Heart left ventricle (tissue), 16 donors: ENCODE measurements at places on chromosomes 16 and 17. TPM values are rescaled to one million over a fixed set of nuclear protein-coding genes. Genes with fewer than 3 reads are reported as not detected.

DNA sequence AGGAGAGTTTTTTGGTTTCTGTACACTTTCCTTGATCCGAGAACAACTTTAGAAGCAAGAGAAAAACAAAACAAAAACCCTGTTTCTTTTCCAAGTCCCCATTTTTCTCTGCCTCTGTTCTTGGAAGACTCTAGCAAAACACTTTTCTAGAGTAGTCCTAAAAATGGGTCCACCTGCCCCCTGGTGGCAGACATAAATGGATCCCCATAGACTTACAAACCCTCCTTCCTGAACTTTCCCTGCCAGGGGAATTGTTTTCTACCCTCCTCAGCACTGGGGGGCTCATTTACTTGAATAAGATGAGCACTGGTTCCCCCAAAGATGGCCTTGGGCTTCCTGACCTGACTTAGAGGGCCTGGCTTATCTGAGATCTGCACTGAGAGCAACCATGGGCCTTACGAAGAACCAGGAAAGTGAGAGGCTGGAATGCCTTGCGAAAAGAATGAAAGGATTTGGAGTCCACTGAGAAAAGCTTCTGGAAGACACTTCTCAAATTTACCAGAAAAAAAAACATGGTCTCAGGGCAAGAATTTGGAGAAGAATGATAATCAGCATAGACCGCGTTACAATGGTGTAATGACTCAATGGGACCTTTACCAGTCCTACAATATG, 48.0 kb upstream of the CDYL2 start:
- DNase-seq = no peak

DNA sequence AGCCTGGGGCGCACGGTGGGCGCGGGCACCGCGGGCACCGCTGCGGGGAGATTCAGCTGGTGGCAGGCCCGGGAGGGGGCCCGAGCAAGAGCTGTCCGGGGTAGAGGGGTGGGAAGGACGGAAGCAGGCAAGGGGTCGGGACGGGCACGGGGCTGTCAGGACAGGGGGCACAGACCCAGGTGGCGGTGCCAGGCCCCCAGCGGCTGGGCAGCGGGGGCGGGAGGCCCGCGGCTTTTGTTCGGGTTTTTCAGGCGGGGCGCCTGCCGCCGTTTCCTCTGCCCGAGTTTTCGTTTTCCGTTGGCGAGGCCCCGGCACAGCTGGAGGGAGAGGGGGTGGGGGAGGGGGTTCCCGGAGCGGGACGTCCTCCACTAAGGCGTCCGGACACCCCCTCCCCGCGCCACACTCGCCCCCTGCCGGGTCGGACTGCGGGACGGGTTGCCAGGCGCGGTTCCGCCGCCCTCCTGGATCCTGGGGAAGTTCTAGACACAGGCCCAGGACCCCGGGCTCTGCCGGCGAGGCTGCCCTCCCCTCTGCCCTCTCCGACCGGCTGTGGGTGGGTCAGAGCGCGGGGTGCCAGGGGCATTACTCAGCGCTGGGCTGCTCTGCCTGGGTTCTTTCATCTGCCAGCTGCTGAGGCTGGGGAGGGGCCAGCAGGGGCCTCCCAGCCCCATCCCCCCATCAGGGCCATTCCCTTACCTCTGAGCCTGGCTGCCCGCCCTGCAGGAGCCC, 543 bp downstream of the ARHGAP23 start:
- DNase-seq = peak; percentile 79

DNA sequence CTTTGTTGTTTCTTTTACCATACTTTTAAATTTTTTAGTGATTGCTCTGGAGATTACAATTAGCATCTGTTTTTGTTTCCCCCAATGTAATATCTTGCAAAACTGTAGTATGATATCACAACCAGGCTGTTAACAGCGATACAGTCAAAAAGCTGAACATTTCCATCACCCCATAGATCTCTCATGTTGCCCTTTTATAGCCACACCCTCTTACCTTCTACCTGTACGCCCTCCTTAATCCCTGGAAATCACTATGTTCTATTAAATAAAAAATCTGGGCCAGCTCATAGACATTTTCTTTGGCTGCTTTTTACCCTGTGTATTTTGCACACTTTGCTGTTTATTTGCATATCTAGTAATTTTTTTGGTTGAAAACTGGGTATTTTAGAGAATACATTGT, 67.2 kb upstream of the NACA2 start:
- no peak for DNase-seq

DNA sequence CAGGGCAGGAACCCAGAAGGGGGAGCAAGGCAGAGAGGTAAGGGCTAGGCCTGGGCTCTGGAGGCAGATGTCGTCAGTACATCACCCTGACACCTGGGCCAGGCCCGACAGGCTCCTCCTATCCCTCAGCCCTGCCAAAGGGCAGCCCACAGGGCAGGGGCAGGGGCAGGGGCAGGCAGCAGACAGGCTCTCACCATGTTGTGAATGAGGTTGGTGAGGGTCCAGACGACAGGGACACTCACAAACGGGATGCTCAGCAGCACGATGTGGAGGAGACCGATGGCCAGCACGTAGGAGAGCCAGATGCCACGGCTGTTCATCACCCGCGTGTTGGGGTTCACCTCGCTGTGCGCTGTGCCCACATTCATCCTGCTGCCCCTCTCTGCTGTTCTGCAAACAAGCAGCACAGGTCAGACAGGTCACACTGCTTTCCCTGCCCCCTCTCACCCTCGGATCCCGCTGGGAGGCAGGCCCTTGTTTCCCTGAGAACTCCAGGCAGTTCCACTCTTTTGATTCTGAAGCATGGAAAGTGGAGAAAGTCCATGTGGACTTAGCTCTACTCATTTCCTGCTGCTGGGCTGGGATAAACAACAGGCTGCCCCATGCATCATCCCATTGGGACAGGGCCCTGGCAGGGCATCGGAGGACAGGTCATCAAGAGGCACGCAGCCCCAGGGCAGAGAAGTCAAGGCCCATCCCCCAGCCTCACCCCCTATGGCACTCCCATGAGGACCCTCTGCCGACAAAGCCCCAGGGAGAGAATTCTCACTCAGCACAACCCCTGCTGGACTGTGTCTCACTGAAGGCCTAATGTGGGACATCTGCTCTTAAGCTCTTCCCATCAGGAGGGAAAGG, 3.3 kb downstream of the ORMDL3 start:
- DNase-seq = no peak

DNA sequence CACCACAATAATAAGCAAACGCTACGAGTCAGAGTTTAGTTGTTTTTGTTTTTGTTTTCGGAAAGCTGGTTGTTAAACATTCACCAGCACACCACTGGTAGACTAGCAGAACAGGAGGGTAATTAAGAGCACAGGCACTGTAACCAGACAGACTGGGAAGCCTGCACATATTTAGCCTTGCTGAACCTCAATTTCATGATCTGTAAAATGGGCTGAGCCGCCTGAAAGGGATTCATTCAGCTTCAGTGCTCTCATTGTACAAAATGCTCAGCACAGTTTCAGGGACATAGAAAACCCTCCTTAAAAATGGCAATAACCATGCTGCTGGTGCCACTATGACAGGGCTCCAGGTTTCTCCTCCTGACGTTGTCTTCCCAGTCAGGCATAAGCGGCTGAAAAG, 66.4 kb downstream of the TMEM114 start:
- DNase-seq = no peak

DNA sequence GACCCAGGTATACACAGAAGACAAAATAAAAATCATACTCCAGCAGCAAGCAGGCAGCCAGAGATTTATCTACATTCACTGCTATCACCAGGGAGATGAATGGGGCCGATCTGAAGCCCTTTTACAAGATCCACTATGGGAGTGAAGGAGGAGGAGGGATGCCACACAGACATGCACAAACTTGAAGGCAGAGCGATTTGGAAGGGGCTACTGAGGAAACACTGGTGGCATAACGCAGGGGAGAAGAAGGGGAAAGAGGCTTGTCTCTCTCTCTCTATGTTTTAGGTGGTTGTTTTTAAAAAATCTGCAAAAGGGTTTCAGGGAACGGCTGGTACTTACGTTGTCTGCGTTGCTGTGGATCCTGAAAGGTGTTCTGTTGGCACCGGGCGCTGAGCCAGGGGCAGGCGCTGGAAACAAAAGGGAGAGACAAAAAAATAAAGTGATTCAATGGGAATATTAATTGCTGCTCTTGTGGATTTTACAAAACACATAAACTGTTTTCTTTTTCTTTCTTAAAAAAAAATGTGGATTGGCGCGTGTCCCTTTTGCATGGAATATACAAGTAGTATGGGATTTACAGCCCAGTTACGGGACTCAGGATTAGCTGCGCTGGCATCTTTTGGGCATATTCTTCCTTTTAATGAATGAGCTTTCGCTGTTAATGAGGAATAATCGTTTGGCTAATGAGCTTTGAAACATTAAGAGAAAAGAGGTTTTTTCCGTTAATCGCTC, 255.3 kb upstream of the PMFBP1 start:
- DNase-seq = no peak

The EVPLL gene
- not detected for polyA plus RNA-seq

The BIRC5 gene
- 0.28 TPM for polyA plus RNA-seq

The NATD1 gene
- polyA plus RNA-seq = 8.0 TPM
